ENCODE measurements at places on chromosomes 16 and 17.

GRCh38 chr17:79930877-79931816 is 91.9 kb upstream of the CBX4 start:
- no peak for DNase-seq

DNA sequence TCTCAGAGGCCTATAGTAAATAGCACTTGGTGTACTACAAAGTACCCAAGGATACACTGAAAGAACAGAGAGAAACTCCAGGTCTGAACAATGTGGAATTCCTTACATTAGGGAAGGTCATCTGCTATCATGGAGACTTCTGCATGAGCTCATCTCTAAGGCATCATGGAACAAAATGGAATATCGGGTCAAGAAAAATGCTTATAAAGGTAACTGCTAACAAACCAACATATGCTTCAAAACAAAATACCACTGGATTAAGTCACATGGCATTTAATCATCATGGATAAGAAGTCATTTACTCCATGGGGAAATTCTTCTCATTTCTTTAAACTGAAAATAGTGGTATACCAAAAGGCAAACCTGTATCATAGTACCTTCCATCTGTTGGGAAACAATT is 34.2 kb downstream of the TXNDC11 start:
- peak; percentile 21 for DNase-seq

GRCh38 chr17:42484304-42484703 is 25.6 kb downstream of the ATP6V0A1 start:
- DNase-seq = no peak

- DNase-seq = peak; percentile 78
Observed at GRCh38 chr16:27199736-27200135, 3.6 kb upstream of the KDM8 start.

DNA sequence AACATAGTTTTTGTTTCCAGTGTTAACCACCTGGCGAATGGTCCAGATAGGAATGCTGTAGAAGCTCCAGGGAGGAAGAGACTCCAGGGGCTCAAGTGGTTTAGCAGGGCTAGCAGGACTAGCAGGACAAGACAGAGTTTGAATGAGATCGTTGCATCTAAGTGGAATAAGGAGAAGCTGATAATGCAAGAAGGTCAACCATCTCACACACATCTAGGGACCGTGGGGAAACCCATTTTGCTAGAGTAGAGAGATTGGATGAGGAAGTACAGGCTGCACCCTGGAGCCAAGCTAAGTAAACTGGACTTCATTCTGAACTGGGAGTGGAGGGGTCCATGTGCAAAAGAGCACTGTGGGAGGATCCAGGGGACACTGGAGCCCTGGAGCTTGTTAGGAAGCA is 86.1 kb upstream of the HSBP1 start:
- DNase-seq = no peak

Measured in AG10803 (cell line).